ENCODE measurements at places on chromosomes 5 and 9. TPM values are rescaled to one million over a fixed set of nuclear protein-coding genes. Genes with fewer than 3 reads are reported as not detected.

GRCh38 chr9:38337706-38338264 lies 54.7 kb upstream of the ALDH1B1 start:
- no peaks in the 10 kb centered on the region for H3K36me3 ChIP-seq
- no peak overlapping the region for H3K4me3 ChIP-seq
- H3K4me1 ChIP-seq: no peaks in the 10 kb centered on the region
- H3K27ac ChIP-seq: no peak overlapping the region

The AK6 gene
- 13.1 TPM for total RNA-seq

The TLR4 gene
- total RNA-seq: 24.0 TPM

The SLC4A9 gene
- total RNA-seq: not detected

- no peaks in the 10 kb centered on the region for H3K27me3 ChIP-seq
- no peaks in the 10 kb centered on the region for H3K36me3 ChIP-seq
- H3K4me1 ChIP-seq: no peaks in the 10 kb centered on the region
Observed at GRCh38 chr5:121719255-121719654, 132.4 kb upstream of the FTMT start.

- no peak for DNase-seq
- no peak overlapping the region for H3K4me3 ChIP-seq
- H3K36me3 ChIP-seq: no peaks in the 10 kb centered on the region
Observed at GRCh38 chr5:4980201-4980600, 159.9 kb upstream of the ADAMTS16 start.

GRCh38 chr9:81416476-81417298 lies 272.7 kb downstream of the TLE1 start:
- no peaks in the 10 kb centered on the region for H3K27me3 ChIP-seq
- no peak overlapping the region for H3K4me3 ChIP-seq
- H3K36me3 ChIP-seq: no peaks in the 10 kb centered on the region
- peaks cover 10% of the 10 kb centered on the region for H3K4me1 ChIP-seq
- peak; percentile 11 for DNase-seq

The ARL14EPL gene
- total RNA-seq: not detected

- no peak for DNase-seq
- no peaks in the 10 kb centered on the region for H3K36me3 ChIP-seq
- H3K4me1 ChIP-seq: peaks cover 6% of the 10 kb centered on the region
- no peak overlapping the region for H3K4me3 ChIP-seq
- H3K27me3 ChIP-seq: peaks cover 10% of the 10 kb centered on the region
- no peak overlapping the region for H3K27ac ChIP-seq
Observed at GRCh38 chr5:1642621-1643061, 118.9 kb upstream of the LPCAT1 start.

GRCh38 chr5:115459855-115460341 lies 84.7 kb downstream of the FEM1C start:
- H3K4me1 ChIP-seq: peaks cover 7% of the 10 kb centered on the region
- H3K27ac ChIP-seq: peak overlapping the region; percentile 43
- H3K4me3 ChIP-seq: no peak overlapping the region
- no peaks in the 10 kb centered on the region for H3K27me3 ChIP-seq
- no peak for DNase-seq

The RMI1 gene
- total RNA-seq: 9.2 TPM

The ST8SIA4 gene
- 3.4 TPM for total RNA-seq

DNA sequence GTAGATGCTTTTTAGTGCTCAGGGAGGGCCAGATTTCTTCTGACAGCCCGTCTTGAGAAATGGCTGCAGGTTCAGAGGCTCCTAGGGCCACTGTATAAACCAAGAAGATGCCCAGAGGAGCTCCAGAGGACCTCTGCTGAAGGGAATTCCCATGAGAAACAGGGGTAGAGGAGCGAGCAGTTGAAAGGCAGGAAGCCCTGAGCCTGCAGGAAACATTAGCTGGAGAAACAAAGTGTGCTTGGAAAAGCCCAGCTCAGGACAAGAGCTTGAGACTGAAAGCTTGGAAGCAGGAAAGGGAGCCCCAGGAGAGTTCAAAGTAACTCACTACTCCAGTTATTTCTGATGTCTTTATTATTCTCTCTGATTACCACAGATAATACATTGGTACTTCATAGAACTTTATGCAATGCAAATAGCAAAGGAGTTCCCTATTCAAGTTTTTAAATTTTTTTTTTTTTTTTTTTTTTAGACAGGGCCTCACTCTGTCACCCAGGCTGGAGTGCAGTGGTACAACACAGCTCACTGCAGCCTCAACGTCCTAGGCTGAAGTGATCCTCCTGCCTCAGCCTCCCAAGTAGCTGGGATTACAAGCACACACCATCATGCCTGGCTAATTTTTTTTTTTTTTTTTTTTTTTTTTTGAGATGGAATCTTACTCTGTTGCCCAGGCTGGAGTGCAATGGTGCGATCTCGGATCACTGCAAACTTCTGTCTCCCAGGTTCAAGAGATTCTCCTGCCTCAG lies 16.5 kb downstream of the HBEGF start:
- no peaks in the 10 kb centered on the region for H3K27me3 ChIP-seq
- no peak for DNase-seq
- H3K36me3 ChIP-seq: peaks cover 18% of the 10 kb centered on the region

The MLANA gene
- total RNA-seq: not detected

DNA sequence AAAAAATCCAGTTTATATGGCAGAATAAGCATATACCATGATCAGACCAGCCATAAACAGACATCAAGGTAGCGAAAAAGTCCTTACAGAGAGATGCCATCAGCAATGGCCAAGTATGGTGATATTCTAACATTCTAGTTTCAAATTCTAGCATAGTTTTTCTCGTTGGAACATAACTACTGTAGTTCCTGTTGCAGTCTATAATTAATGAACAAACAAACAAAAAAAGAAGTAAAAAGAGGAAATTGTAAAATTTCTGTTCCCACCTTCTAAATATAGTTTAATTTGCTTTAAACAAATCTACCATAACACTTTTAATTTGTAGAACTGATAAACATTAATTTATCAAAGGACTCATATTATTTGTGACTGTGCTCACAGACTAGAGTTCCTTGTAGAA lies 9.9 kb upstream of the CD180 start:
- H3K27ac ChIP-seq: peak overlapping the region; percentile 33
- no peaks in the 10 kb centered on the region for H3K36me3 ChIP-seq
- peaks cover 12% of the 10 kb centered on the region for H3K4me1 ChIP-seq
- no peak for DNase-seq
- H3K27me3 ChIP-seq: no peaks in the 10 kb centered on the region
- H3K4me3 ChIP-seq: no peak overlapping the region

GRCh38 chr9:90996154-90997065 lies 194.8 kb downstream of the SYK start:
- H3K4me1 ChIP-seq: no peaks in the 10 kb centered on the region
- no peaks in the 10 kb centered on the region for H3K27me3 ChIP-seq
- no peak overlapping the region for H3K4me3 ChIP-seq
- no peak for DNase-seq

DNA sequence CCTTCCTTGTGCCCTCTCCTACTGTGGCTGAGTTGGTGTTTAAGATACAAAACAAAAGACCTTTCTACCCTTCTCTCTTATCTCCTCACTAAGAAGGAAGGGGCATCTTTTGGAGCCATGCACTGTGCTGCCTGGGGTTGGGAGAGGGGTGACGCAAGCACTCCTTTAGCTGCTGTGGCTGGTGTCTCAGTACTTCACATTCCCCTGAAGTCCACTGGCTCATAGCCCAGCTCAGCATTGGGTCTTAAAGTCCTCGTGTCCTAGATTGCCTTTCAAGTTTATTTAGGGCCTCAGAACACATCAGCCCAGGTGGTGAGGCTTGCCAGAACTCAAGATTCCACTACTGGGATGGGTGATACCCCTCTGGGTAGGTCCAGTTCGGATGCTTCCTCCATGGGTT lies 325.9 kb upstream of the CYLC2 start:
- peak; percentile 13 for DNase-seq
- no peaks in the 10 kb centered on the region for H3K4me1 ChIP-seq
- no peaks in the 10 kb centered on the region for H3K27me3 ChIP-seq
- no peaks in the 10 kb centered on the region for H3K36me3 ChIP-seq

The FAM169A gene
- 45.0 TPM for total RNA-seq

GRCh38 chr5:82873452-82873851 lies 203.7 kb downstream of the TMEM167A start:
- H3K27ac ChIP-seq: no peak overlapping the region
- H3K4me3 ChIP-seq: no peak overlapping the region
- DNase-seq: no peak
- no peaks in the 10 kb centered on the region for H3K4me1 ChIP-seq
- no peaks in the 10 kb centered on the region for H3K36me3 ChIP-seq
- no peaks in the 10 kb centered on the region for H3K27me3 ChIP-seq

The RELL2 gene
- 5.7 TPM for total RNA-seq

DNA sequence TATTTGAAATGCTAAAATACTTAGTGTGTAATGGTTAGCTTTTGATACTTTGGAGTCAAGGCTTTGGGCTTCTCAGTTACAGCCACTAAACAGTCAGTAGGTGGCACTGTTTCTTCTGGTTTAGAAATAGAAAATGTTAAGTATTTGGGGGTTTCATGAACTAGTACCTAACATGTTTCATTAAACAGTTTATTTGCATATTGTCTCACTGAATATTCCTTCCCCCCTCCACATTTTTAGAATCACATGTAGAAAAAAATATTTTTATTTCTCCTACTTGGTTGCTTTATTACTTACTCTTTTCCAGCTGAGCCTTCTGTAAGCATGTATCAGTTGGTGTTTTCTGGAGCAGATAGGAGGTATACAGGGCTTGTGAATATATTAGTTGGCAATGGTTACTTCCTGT lies 48.0 kb downstream of the IPO11 start:
- DNase-seq: no peak
- H3K4me1 ChIP-seq: no peaks in the 10 kb centered on the region
- no peaks in the 10 kb centered on the region for H3K36me3 ChIP-seq
- no peak overlapping the region for H3K4me3 ChIP-seq
- no peak overlapping the region for H3K27ac ChIP-seq

The CARD9 gene
- 0.93 TPM for total RNA-seq

- no peaks in the 10 kb centered on the region for H3K27me3 ChIP-seq
- H3K4me3 ChIP-seq: no peak overlapping the region
- H3K27ac ChIP-seq: no peak overlapping the region
- no peaks in the 10 kb centered on the region for H3K36me3 ChIP-seq
- no peak for DNase-seq
Observed at GRCh38 chr9:137280474-137281344, 3.2 kb downstream of the TOR4A start.

The NRG2 gene
- total RNA-seq: 2.9 TPM
